ENCODE measurements at places on chromosomes 6 and 20. TPM values are rescaled to one million over a fixed set of nuclear protein-coding genes. Genes with fewer than 3 reads are reported as not detected.

The NOTCH4 gene
- total RNA-seq = 0.85 TPM

The C20orf202 gene
- total RNA-seq = not detected

The CST4 gene
- total RNA-seq = 0.43 TPM

The PCMTD2 gene
- total RNA-seq = 37.7 TPM

The RING1 gene
- total RNA-seq = 38.6 TPM

The CLDN20 gene
- total RNA-seq = not detected

The PMEPA1 gene
- total RNA-seq = 1.3 TPM

The DEFB124 gene
- total RNA-seq = not detected

The PCSK2 gene
- under 0.01 TPM for total RNA-seq

The CNBD2 gene
- 1.6 TPM for total RNA-seq

The HUS1B gene
- total RNA-seq = 0.83 TPM

The ENPP5 gene
- 0.46 TPM for total RNA-seq

The ENPP3 gene
- total RNA-seq = 0.37 TPM

The RNF8 gene
- total RNA-seq = 29.3 TPM

The ZNF334 gene
- total RNA-seq = 2.0 TPM

The HAO1 gene
- total RNA-seq = not detected

The SIRPD gene
- total RNA-seq = not detected

The FAM209B gene
- total RNA-seq = not detected

The SLC22A7 gene
- not detected for total RNA-seq

The LY6G5C gene
- total RNA-seq = 0.43 TPM

The TMEM242 gene
- 5.3 TPM for total RNA-seq

The ARMH2 gene
- not detected for total RNA-seq

The ABRACL gene
- 36.8 TPM for total RNA-seq

The HDGFL1 gene
- not detected for total RNA-seq

The TAGAP gene
- total RNA-seq = not detected

The KCNK16 gene
- total RNA-seq = not detected

The NNAT gene
- 0.14 TPM for total RNA-seq

The ZSWIM3 gene
- total RNA-seq = 5.3 TPM

The MUC21 gene
- total RNA-seq = not detected

The TLDC2 gene
- 0.14 TPM for total RNA-seq

The GMPR gene
- 9.7 TPM for total RNA-seq

All from smooth muscle cell of bladder (primary cell).